ENCODE measurements at places on chromosomes 3 and 15.

DNA sequence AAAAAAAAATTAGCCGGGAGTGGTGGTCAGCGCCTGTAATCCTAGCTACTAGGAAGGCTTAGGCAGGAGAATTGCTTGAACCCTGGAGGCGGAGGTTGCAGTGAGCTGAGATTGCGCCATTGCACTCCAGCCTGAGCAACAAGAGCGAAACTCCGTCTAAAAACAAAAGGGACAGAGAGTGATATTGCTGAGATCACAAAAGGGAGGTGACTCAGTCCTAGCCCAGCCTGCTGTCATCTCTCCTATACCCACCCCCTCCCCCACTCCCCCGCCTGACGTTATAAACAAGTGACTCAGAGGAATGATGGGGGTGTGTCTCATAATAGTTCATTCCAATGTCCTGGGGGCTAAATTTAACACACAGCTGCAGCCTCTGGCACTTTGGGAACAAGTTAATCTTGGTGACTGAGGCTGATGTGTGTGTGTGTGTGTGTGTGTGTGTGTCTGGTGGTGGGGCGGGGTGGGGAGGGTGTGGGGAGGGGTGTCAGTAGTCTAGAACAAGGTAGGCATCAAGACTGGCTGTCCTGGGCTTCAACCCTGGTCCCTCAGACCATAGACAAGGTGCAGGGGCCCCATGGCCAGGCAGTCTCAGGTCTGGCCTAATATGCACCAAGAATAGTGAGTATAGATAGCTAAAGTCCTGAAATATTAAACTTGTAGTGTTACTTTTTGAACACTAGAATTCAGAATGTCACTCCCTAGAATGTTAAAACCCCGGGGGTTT is 1.3 kb upstream of the KLHL40 start:
- no peak for DNase-seq

- no peak for DNase-seq
Measured at GRCh38 chr15:54803134-54803808, 393.5 kb downstream of the RSL24D1 start.

DNA sequence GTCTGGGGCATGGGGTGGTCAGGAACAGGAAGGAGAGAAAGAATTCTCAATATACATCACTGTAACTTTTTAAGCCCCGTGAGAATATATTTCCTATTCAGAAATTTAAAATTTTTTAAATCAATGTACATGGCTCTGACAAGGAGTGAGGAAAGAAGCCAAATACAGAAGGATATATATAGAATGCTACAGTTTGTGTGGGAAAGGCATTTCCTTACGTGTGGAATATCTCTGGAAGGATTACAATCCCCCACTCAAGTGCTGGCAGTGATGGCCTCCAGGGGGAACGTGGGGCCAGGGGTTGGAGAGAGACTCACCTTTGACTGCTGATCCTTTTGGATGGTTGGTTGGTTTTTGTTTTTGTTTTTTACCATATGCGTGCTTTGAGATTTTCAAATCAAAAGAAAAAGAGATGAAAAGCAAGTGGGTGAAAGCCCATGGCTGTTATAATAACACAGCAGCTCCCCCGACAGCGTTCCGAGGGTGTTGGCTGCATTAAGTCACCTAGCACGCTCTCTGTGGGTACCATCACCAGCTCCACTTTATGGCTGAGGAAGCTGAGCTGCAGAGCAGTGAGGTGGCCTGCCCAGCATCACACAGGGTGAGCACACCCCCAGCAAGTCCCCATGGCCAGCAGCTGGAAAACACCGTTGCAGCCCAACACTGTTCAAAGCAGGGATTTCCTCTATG is 39.9 kb downstream of the TPRA1 start:
- DNase-seq = no peak

DNA sequence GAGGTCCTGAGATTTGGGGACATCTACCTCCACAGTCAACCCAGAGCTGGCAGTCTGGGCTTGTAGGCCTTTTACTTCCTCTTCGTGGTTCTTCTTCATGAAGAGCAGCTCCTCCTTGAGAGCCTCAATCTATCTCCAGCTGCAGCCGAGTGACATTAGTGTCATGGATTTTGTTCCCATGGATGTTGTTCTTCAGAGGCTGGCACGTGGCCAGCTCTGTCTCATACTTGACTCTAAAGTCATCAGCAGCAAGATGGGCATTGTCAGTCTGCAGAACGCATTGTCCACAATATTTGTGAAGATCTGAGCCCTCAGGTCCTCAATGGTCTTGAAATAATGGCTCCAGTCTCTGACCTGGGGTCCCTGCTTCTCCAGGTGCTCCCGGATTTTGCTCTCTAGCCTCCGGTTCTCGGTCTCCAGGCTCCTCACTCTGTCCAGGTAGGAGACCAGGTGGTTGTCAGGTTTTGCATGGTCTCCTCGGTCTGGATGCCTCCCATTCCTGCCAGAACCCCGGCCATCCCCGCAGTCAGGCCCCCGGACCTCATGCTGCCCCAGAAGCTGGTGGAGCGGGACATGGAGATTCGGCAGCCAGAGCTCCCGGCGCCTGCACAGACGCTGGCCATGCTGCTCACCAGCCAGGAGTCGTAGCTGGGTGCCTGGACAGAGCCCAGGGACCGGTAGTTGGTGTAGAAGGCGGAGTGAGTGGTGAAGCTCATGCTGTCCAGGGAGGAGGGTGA is 3.4 kb upstream of the CCNL1 start:
- DNase-seq = no peak

GRCh38 chr15:31306426-31307269 is 20.0 kb upstream of the KLF13 start:
- no peak for DNase-seq

- DNase-seq = no peak
Measured at GRCh38 chr15:32736701-32737061, 18.9 kb downstream of the GREM1 start.

GRCh38 chr3:178137206-178137605 is 399.0 kb upstream of the KCNMB2 start:
- no peak for DNase-seq

DNA sequence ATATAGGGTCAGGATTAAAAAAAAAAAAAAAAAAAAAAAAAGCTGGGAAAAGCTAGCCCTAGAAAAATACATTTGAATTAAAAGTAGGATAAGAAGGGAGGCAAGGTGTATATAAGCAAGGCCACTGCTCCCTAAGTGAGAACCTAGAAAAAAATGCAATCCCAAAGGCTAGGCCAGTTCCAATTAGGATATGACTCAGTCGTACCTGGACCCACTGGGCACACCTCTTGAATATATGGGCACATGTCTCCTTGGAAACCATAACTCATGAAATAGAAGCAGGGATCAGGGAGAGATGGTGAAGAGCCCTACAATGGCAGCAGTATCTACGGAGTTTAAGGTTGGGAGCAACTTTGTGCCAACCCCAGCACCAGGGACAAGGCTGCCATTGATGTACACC is 314.1 kb upstream of the IL12A start:
- DNase-seq = no peak

- DNase-seq = no peak
Measured at GRCh38 chr3:192129586-192129985, 597.8 kb downstream of the FGF12 start.

DNA sequence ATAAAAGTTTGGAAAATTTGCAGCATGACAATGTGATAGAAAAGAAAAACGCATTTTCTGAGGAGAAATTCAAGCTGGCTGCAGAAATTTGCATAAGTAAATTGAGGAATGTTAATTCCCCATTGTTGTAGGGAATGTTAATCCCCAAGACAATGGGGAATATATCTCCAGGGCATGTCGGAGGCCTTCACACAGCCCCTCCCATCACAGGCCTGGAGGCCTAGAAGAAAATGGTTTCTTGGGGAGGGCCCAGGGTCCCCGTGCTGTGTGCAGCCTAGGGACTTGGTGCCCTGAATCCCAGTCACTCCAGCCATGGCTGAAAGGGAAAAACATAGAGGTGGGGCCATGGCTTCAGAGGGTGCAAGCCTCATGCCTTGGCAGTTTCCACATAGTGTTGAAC is 101.1 kb downstream of the BOC start:
- DNase-seq = no peak

- DNase-seq = no peak
Measured at GRCh38 chr15:83855956-83856355, 202.0 kb downstream of the ADAMTSL3 start.

- no peak for DNase-seq
Measured at GRCh38 chr15:36465304-36465703, 114.1 kb upstream of the CDIN1 start.

DNA sequence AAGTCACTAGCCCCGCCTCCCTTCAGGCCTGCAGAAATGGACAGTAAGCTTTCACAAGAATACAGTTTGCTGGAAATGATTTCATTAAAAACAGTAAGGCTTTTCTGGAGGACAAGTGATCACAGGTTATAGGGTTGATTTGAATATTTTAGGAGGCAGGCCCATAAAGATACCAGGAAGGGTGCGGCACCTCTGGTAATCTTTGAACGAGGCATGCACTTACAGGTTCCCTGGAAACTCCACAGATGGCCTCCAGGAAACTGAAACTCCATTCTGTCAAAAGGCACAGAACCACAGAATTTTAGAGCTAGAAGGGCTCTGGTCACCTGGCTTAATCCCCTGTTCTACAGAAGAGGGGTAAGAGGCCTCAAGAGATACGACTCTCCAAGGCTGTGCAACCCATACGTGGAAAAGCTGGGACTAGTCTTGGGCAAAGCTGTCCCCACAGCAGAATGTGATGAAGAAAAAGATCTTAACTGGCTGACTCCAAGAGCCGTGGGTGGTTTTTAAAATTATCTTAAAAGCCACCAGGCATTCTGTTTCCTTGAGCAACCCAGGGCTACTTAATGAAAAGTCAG is 1.2 kb downstream of the STARD5 start:
- no peak for DNase-seq

GRCh38 chr3:23086331-23086730 is 116.8 kb upstream of the UBE2E2 start:
- DNase-seq = no peak

GRCh38 chr3:133930341-133930933 is 34.8 kb upstream of the RAB6B start:
- DNase-seq = no peak

DNA sequence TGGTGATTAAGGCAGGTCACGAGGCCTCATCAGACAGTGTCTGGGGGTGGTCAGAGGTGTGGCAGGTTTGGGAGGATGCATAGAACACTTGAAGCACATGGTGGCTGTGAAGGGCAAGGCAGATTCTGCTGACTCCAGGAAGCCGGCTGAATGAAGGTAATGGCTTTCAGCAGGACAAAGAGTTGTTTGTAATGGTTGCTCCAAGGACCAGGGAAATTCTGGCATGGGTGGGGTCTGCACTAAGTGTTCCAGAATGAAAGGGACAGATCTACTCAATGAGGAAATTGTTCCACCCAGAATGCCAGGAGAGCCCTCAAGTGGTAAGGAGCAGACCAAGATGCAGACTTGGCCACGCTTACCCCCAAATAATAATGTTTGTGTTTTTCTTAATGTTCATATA is 70.7 kb upstream of the ACAD9 start:
- no peak for DNase-seq

DNA sequence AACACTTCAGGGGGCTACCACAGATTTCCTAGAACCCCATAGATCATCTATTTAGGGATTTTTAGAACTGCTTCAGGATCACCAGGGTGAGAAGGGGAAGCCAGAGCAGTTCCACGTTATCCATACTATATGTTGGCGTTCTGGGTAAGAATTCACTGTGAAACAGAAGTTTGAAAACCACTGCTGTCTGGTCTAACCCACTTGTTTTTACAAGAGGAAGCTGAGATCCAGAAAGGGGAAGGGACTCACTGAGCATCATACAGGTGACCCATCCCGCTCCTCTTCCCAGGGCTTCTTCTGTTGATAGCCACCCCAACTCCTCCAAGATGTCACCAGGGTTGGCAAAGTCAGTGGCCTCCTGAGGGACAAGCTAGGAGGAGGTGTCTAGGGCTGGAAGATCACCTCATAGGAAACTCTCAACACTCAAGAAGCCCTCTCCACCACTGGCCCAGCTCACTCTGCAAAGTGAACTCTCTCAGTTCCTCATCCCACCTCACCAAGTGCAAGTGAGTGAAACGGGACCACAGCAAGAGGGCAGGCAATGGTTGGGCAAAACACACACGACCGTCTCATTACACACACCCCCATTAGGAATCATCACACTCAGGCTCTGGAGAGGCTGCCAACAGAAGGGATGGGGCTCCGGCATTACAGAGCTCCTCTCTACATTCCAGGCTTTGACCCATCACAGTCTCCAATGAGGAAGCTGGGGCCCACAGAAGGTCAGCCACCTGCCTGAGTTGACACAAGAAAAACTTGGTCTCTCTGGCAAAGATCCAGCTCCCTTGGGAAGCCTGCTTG is 1.8 kb downstream of the DAPK2 start:
- DNase-seq = no peak

DNA sequence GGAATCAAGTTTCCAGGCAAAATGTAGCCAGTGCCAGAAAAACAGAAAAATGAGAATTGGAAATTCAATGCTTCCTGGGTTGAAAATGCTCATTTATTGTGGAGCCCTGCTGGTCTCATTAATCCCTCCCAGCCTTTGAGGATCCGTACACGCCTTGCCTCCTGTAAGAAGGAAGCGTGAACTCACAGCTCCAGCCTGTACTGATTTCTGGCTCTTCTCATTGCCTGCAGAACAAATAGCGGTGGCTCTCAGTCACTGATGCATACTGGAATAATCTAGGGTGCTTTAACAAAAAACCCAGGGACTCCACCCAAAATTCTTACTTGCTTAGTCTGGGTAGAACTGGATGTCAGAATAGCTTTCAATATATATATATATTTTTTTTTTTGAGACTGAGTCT is 29.3 kb upstream of the SLC24A5 start:
- DNase-seq = no peak

- DNase-seq = no peak
Measured at GRCh38 chr3:36548712-36549111, 168.4 kb downstream of the STAC start.

DNA sequence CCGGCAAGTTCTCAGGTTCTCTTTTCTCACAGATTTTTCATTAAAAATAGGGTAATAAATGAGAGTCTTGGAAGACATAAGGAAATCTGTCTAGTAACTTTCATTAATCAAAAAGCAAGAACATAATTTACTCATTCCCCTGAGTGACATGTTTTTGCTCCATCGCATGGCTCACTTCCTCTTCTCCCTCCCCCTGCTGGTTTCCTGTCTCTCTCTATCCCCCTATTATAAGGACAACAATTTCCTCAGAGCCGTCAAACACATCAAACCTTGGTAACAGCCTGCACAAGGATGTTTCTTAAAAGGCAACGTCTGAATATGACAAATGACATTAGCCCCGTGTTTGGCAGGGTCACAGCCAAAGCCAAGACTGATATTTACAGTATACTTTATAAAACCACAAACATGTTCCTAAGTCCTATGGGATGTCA is 1149.6 kb downstream of the IGSF11 start:
- no peak for DNase-seq

DNA sequence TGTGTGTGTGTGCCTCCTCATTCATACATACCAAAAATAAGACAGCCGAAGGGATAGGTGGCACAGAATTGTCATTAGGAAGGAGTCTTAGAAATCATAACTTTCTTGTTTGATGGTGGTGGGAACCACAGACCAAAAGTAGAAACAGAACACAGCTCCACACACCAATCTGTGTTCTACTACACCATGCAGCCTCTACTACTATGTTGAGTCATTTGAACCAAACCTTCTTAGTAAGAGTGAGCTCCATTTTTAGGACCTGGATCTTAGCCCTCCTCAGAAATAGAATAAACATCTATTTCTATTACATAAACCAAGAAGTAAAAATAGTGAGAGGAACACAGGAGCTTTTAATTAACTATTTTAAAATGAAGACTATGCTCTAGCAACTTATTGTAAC is 27.9 kb upstream of the PLCH1 start:
- DNase-seq = no peak

GRCh38 chr3:19598870-19599269 is 335.1 kb downstream of the EFHB start:
- no peak for DNase-seq

- DNase-seq = no peak
Measured at GRCh38 chr3:23612296-23612891, 193.4 kb upstream of the UBE2E1 start.

All from activated CD4-positive, alpha-beta T cell treated with anti-CD3 and anti-CD28 coated beads for 1 hour (primary cell).